Amniotic stem cell (primary cell): ENCODE measurements at places on chromosomes 2 and 18.

DNA sequence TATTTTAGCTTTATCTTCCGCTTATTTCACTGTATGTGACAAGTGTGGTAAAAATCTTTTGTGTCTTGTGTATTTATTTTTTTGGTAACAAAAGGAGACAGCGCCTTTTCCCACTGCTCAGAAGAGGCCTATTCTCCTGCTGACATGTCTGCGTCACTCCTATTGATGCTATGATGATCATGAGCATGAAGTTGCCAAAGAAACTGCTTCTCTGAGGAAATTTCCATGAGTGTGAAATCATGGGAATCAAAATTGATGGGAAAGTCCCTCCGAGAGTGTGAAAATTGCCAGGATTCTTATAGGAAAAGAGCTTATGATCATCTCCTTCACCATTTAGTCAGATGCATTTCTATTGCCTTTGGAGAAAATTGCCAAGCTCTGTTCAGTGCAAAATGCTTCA, 36.5 kb upstream of the DARS1 start:
- DNase-seq = no peak

GRCh38 chr18:12532661-12533060, 124.9 kb downstream of the PRELID3A start:
- no peak for DNase-seq

DNA sequence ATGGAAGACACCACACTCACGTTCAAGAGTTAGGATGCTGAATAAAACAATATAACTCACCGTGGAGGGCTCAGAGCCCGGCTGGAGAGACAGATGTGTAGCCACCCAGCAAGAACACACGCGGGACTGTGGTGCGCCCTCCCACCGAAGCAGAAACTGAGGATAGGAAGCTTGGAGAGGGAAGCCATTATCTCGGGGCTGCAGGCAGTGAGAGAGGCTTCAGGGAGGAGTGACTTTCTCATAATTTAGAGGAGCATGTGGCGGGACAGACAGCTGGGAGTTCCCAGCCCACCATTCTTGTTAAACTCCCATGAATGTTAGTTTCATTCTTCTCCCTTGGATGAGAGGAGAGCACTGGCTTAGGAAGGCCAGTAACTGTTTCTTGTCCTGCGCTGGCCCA, 96.4 kb downstream of the MAPRE2 start:
- no peak for DNase-seq

DNA sequence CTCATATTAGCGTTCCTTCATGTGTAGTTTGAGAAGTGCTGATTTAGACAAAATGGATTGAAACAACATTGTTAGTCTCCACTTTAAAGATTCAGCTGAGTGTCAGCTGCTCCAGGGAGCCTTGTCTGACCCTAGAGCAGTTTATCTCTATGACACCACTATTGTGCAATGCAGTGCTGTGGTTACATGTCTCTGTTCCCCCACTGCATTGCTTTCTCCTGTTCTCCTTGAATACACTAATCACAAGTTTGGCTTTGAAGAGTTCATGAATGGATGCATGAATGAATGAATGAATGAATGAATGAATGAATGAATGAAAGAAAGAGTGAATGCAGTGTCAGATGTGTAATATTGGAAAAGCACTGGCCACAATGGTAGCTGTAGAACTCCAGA, 38.3 kb downstream of the GCG start:
- DNase-seq = no peak

- DNase-seq = no peak
These were observed 124.1 kb upstream of the ZBTB14 start for GRCh38 chr18:5419601-5420000.

- DNase-seq = no peak
These were observed 750.8 kb upstream of the ID2 start for GRCh38 chr2:7930800-7931635.

DNA sequence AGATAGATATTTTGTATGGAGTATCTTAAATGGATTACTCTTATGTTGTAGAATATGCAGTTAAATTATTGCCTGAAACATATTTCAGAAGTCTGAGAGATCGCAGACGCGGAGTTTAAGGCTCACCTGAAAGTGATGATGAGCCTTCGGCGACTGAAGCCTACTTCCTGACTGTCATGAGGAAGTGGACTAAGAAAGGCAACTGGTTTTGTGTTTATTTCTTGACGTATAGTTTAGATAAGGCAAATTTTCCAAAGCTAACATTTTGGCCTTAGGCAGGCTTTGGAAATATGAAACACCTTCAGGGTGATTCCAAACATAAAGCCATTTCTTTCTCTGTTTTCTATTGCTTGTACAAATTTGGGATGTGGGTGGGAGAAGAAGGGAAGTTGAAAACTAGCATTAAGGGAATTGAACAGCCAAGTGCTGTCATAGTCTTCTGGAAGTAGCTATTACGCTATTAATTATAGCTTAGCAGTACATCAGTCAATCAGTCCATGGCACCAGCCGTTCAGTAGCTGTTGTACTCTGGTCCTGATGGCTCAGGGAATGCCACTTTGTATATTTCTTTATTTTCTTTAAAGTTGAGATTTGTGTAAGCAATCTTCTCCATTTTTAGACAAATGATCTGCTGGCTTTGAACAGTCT, 1.5 kb downstream of the GRHL1 start:
- no peak for DNase-seq

DNA sequence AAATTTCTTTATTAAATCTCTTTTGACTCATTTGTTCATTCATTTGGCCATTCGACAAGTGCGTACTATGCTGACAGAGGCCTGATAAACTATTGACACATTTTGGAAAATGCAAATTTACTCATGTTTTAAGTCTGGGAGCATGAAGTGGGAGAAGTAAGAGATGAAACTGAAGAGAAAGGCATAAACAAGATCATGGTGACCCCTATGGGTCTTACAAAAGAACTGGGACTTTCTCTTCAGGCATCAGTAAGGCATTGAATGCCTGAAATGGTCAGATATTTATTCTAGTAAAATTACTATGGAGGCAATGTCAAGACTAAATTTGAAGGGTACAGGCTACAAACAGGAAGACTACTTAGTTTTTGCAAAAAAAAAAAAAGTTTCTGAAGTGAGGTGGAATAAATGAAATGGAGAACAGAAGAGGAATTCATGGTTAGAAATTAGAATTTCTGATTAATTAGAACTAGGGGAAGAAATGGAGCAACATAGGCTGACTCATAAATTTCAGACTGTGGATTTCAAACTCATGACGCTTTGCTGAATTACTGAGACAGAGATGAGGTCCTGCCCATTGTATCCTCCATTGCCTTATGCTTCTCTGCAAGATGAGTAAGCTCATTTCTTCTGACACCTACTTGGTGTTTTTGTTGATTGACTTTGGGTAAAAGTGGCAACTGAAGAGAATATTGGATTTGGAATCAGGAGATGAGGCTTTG, 32.7 kb downstream of the VSNL1 start:
- no peak for DNase-seq

DNA sequence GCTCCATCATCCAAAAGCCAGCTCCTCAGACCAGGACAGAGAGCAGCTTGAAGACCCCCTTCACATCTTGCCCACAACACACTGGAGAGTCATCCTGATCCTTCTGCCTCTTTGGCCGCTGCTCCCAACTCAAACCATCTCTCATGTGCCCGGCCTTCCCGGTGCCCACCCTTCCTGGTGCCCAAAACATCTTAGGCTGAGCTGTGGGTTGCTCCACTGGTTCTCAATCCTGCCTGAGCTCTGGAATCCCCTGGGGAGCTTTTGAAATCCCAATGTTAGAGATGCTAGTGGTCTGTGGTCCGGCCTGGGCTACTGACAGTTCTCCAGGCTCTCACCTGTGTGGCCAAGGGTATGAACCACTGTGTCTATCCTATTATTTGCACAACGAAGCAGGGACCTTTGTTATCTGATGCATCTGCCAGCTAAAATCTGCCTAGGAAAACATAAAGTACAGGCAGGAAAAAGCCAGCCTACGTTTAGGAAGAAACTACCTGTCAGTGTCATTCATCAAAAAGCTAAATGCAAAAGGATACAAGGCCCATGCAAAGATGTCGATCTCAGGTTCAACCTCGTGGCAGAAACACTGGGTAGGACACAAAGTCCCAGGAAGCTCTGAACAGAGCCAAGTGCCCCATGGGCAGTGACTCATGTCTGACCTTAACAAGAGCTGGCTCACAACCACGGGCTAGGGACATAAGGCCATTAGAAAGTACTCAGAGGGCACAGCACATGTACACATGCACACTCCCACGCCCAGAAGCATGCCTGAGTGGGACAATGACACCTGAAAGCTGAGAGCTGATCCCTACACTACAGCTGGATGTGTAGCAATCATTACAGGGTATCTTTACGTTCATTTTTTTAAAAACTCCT, 30.8 kb downstream of the TBC1D8 start:
- DNase-seq = peak; percentile 24

GRCh38 chr18:76667603-76668002, 154.8 kb upstream of the ZNF236 start:
- DNase-seq = no peak

DNA sequence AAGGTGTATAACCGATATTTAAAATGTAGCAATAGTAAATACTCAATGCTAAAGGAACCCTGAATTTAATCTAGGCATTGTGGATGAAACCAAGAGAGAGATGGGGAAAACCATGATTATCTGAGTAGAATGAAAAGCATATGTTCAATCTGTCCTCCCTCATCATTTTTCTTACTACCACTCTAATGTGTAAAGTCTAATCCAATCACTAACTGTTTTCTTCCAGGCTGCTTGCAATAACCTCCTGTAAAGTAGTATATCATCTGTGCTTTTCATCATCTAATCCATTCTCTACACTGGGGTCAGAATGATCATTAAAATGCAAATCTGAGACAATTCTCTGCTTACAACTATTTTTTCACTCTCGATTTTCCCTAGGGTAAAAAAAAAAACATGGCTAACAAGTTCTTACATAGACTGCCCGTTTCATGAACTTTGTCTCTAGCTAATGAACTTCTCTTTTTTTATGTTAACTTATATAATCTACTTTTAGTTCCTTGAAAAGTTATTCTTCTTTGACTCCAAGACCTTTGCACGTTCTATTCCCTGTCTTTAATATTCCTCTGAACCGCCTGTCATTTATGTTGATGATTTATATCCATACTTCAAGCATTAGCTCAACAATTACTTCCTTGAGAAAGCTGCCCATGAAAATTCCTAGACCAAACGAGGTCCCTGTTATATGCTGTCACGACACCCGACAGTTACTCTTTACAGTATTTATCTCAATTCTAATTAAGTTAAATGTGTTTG, 94.7 kb upstream of the SLC8A1 start:
- DNase-seq = no peak

DNA sequence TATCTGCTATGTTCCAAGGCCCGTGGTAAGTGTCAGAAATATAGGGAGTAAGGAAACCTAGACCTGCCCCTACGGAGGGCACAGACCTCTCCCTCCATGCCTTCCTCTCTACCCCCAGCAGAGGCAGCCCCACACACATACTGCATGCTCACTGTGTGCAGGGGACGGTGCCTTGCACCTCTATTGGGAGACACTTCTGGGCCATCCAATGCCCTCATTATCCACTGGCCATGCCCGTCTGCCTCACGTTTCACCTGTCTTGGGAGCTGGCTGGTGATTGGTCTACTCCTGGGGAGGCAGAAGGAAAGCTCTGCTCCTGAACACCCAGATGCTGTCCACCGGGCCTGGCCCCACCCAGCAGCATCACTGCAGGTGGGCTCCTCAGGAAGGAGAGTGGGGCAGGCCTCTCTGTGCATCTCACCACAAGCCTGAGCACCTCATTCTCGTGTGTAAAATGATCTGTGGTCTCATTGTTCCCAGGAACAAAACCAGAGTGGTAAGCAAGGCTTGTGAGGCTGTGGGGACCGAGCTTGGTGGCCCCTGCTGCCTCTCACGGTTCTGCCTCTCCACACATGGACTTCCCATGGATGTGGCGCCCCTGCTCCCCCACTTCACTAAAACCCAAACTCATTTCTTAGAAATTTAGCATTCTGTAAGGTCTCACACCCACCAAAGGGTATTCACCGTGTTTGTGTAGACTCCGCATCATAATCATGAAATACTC, 312.5 kb upstream of the HS6ST1 start:
- DNase-seq = no peak

GRCh38 chr2:241885291-241885945, 15.9 kb downstream of the RTP5 start:
- no peak for DNase-seq

DNA sequence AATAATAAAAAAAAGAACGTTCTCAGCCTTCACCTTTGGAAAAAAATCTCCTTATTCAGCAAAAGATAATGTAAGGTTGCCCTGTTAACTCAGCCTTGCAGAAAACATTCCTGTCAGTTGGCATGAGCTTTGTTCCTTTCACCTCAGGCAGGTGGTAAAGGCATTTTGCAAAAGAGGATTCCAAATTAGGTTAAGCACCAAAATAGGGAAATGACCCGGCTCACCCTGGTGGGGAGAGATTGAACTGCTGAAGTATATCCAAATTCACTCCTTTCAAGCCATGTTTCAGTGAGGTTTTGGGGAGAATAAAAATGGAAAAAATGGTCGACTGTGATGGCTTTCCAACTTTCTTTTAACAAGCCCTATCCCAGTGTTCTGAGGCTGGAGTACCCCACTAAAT, 1988.8 kb upstream of the PIK3C3 start:
- DNase-seq = no peak

GRCh38 chr2:227204452-227204851, 40.0 kb downstream of the COL4A3 start:
- DNase-seq = no peak

GRCh38 chr2:221524158-221524557, 47.9 kb downstream of the EPHA4 start:
- no peak for DNase-seq

DNA sequence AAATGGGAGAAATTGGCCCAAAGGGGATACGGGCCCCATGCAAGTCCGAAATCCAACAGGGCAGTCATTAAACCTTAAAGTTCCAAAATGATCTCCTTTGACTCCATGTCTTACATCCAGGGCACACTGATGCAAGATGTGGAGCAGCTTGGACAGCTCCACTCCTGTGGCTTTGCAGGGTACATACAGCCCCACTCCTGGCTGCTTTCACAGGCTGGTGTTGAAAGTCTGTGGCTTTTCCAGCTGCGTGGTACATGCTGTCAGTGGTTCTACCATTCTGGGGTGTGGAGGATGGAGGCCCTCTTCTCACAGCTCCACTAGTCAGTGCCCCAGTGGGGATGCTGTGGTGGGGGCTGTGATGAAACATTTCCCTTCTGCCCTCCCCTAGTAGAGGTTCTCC, 8.6 kb upstream of the TMX3 start:
- DNase-seq = no peak

GRCh38 chr2:154908327-154908726, 209.8 kb downstream of the KCNJ3 start:
- DNase-seq = no peak

GRCh38 chr18:54684784-54685183, 93.7 kb downstream of the DYNAP start:
- DNase-seq = no peak
